ENCODE measurements at places on chromosomes 1 and 21.

DNA sequence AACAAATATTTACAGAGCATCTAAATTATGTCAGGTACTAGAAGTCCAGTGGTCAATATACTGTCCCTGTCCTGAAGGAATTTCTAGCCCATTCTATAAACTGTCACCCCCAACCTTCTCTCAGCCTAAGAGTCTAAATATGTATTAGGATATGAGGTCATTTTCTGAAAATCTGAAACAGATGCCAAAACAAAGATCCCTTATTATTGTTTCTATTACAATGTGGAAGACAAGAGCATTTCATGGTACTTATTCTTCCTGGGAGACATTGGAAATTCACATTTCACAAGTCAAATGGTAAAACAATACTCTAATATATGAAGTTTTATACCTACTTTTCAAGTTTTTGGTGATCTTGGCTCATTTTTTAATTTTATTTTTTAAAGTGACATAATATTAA is 2.6 kb downstream of the CLCA1 start:
- no peak for DNase-seq

DNA sequence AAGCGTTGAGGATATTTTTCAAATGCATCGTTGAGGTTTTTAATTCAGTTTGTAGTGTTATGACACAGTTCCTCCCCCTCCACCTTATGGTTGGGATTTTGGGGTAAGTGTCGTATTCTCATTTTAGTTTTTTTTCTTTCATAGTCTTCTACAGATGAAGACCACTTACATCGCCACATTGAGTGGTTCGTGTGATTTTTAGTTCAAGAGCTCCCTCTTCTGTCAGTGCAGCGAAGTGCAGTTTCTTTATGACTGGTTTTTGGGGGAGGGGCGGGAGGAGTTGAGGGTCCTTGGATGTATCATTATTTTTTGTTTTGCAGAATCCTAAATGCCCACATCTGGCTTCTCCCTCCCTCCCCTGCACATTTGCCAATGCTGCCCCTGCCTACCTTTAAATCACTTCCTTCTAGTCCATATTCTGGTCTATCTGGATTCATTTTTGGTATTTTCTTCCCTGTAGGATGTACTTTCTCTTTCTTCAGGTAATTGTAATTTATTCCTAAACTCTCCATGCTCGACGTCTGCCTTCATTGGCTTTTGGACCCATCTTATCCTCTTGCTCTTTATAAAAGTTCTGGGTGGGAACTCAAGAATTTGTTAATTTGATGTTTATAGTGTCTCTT is 433.1 kb downstream of the CAMTA1 start:
- peak; percentile 41 for DNase-seq

DNA sequence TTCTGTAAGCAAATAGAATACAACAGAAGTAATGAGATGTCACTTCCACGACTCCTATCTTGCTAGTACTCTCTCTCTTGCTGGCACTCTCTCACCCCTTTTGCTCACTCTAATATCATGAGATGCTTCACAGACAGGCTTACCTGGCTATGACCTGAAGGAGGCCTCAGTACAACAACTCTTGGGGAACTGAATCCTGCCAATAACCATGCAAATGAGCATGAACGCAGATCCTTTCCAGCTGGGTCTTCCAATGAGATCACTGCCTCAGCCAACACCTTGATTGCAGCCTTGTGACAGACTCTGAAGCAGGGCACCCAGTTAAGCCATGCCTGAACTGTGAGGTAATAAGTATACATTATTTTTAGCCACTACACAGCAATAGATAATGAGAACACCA is 53.1 kb upstream of the ADAR start:
- no peak for DNase-seq

DNA sequence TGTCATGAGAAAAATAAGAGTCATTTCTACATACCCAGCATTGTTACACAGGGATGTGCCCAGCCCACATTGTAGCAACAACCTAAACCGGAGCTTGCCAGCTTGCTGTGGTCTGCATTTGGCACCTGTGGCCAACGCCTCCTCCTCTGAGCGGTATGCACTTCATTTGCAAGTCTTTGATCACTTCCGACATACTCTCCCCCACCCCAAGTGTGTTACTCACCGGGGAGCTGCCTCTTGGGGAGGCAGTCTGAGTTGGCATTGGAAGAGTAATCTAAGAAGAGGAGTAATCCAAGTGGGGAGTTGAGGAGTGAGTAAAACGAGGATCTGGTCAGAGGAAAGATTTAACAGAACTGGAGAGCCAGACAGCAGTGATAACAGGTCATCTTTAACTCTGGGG is 3.8 kb downstream of the BCL9 start:
- no peak for DNase-seq

- peak; percentile 52 for DNase-seq
Observed at GRCh38 chr1:22024485-22025367, 23.3 kb downstream of the CELA3A start.

DNA sequence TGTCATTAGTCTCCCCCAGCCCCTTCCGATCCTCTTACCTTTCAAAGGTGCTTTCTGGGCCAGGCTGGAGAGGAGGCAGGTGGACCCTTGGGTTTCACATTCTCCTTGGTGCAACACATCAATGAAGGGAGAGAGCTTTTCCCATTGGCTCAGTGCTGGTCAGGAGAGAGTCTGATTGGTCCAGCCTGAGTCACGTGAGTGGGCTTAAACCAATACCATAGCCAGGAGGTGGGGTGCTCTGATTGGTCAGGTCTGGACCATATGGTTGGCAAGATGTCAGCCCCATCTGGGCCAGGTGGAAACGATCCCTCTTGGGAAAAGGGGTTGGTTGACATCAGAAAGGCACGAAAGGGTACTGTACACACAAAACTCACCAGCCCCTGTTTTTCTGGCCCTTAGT is 44.8 kb upstream of the ABCG1 start:
- no peak for DNase-seq

GRCh38 chr1:71618766-71619530 is 538.1 kb upstream of the ZRANB2 start:
- DNase-seq, result no peak

- DNase-seq, result no peak
Observed at GRCh38 chr1:107139833-107140702, 771 bp upstream of the NTNG1 start.

GRCh38 chr1:201506092-201506491 is 831 bp downstream of the CSRP1 start:
- DNase-seq, result peak; percentile 65

DNA sequence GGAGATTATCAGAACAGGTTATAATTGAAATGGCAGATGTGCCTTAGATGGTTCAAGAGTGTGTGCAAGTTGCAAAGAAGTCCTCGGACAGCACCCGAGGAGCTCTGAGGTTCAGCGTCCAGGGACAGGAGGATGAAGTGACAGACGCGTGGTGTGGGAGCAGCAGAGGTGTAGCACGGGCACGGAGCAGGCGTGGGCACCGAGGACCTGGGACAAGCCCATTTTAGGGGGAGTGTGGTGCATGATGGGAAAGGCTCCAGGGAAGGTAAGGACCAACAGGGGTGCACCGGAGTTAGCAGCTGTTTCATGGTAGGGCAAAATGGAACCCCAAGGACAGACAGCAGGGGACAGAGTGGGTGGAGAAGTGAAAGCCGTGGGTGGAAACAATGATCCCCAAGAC is 56.3 kb upstream of the BACE2 start:
- DNase-seq, result no peak

DNA sequence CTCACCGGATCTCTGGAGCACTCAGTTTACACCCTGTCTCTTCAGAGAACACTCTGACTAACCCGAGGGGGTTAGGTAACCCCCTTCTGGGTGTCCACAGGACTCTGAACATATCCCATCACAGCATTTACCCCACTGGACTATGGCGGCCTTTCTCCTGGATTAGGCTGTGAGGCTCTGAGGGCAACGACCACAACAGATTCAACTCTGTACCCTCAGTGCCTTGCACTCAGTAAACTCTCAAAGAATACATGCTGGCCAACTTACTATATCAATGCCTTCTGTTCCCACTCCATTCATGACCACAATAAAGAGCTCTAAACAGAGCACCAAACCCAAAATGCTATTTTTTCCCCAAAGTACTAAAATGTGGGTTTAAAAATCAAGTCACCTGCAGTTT is 5.4 kb downstream of the MECR start:
- DNase-seq, result no peak

GRCh38 chr1:54456361-54456760 is 50.2 kb upstream of the SSBP3 start:
- DNase-seq, result no peak

DNA sequence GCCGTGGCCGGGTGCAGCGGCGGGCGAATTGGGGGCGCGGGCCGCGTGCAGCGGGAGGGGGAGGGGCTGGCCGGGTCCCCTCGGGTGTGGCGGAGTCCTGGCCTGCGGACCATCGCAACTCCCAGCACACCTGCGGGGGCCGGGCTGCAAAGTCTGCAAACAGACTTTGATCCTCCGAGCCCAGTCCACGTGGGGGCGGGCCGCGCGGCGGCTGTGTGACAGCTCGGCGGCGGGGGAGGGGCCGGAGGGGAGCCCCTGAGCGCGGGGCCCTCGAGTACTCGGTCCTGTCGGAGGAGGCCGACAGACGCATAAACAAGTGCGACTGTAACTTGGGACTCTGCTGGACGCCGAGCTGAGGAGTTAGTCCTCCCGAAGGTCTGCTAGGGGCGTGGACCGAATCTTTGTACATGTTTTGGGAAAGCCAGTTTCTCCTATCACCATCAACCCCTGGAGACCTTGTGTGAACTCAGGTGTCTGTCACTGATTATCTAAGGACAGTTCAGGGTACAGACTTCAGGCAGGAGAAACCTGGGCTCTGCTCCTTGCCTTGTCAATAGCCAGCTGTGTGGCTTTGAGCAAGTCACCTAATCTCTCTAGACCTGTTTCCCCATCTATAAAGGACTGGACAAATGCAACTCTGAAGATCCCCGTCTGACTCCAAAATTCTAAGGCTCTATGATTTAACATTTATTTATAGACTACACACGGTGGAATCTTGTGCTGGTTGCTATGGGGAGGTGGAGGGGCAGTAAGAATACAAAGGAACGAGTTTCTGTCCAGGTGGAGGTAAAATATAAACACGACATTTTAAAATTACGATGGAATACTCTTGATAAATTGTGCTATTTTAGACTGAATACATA is 710 bp upstream of the SLC30A1 start:
- DNase-seq, result no peak

DNA sequence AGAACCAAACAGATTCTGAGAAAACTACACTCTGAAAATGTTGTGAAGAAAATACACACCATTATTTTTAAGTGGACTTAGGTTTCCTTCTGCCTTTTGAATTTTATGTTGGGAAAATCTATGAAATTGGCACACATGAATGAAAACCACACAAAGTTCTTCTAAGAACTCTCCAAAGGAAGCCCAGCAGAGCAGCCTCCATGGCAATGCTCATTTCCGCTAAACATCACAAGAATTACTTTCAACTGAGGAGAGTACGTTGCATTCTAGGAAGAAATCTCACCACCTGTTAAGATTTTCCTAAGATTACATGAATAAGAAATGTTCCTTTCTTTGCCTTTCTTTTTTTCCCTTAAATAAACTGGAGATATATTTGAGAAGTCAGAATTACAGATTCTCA is 154.2 kb downstream of the BARHL2 start:
- no peak for DNase-seq

- no peak for DNase-seq
Observed at GRCh38 chr1:234844479-234845031, 234.6 kb upstream of the IRF2BP2 start.

GRCh38 chr1:60108196-60108595 is 34.6 kb upstream of the C1orf87 start:
- DNase-seq, result no peak

- no peak for DNase-seq
Observed at GRCh38 chr1:48644190-48644900, 132.3 kb downstream of the BEND5 start.

DNA sequence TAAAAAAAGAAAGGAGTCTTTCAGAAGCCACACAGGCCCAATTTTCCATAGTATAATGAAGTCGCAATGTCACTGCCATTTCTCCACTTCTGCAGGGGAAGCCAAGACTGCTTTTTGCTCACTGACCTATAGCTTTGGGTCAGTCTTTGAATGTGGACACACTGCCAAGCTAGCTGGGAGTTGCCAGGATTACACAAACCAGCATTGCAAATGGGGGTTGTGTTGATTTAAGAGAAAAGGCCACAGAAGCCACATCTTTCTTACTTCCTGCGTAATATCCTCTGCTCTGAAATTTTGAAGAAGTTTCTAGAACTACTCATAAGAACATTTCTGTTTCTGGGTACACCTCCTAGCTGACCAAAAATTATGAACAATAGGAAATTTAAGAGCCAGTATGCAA is 45.8 kb upstream of the SAMSN1 start:
- DNase-seq, result no peak

GRCh38 chr21:43643193-43643592 is 16.1 kb downstream of the HSF2BP start:
- DNase-seq, result no peak

- no peak for DNase-seq
Observed at GRCh38 chr1:55445416-55445815, 230.3 kb upstream of the USP24 start.

DNA sequence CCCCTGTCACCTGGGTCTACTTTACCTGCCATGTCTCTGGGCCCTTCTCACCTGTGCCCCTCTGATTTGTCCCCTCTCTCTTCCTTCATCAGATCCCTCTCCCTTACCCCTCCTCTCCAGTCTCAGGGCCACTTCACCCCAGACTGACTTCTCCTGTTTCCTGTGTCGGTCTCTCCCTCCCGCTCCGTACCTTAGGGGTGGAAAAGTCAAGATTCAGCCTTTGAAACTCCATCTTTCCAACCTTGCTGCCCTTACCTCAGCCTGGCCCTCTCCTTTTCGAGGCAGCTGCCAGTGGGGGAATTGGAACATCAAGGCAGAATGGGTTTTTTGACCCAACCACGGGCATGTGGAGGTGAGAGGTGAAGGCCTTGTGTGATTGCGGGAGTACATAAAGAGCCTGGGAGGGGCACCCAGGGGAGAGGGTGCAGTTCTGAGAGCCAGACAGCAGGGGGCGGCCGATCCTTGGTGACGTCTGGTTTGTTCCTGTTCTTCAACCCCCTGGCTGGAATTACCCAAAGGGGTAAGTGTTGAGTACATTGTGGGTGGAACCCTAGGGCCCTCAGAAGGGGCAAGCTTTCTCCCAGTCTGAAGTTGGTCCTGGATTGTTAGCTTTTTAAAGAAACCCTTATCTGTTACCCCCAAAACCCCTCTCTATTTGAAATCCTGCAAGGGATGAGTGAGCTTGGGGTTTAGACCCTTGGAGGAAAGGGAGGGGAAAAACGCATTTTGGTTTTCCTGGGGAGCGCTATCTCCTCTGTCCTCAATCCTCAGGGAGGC is 12.3 kb upstream of the DMBX1 start:
- DNase-seq, result peak; percentile 74

DNA sequence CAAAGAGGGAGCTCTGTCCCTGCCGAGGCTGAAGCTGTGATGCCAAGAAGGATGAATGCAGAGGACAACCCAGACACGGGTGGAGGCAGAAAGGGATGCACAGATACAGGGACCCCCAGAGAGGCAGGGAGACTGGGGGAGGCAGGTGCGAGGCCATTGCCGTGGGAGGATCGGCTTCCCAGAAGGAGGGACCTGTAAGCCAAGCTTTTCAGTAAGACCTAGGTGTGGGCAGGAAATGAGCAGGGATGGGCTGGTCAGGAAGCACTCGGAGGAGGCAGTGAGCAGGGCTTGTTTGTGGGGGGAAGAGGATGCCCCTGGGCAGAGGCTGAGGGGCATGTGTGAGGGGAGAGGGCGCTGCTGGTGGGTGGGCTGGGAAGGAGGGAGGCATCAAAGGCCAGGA is 67.7 kb upstream of the WNT4 start:
- no peak for DNase-seq

- no peak for DNase-seq
Observed at GRCh38 chr1:204225841-204226735, 12.3 kb upstream of the GOLT1A start.

Data from frontal cortex (tissue), 4 donors.